Stimulated activated CD4-positive, alpha-beta T cell treated with anti-CD3 and anti-CD28 coated beads, Interleukin-2, amount 100 ng/mL, for 48 hours (primary cell): ENCODE measurements at places on chromosomes 4 and X.

DNA sequence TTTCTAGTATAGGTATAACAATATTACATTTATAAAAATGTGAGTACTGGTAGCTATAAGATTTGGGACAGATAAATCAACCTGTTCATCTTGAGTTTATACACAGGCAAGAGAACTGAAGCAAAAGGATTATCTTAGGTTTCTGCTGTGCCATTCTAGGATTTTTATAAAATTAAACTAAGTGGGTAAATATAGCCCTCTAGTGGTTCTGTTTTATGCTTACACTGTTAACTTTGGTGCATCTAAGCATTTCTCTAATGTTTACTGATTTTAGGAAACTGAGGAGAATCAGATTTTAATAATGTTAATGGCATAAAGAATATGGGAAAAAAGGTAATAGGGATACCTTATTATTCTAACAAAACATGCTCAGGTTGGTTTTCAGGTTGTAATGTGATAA, 1.1 kb upstream of the RRH start:
- DNase-seq: no peak

DNA sequence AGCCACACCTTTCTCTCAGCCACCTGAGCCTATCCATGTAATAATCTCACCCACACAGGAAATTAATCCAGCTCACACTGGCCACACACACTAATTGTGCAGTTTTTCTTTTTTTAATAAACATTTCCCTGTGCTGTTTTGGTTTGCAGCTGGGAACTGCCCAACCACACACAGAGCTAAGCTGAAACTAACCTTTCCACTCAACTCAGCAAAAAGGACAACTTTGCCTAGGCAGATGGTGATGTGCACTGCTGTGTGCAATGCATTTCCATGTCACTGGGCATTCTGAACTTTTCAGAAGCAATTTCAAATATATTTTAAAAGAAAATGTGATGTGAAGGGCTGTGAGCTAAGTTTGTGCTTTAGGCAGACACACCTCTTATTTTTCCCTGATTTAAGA, 70.0 kb upstream of the TLL1 start:
- DNase-seq: no peak

DNA sequence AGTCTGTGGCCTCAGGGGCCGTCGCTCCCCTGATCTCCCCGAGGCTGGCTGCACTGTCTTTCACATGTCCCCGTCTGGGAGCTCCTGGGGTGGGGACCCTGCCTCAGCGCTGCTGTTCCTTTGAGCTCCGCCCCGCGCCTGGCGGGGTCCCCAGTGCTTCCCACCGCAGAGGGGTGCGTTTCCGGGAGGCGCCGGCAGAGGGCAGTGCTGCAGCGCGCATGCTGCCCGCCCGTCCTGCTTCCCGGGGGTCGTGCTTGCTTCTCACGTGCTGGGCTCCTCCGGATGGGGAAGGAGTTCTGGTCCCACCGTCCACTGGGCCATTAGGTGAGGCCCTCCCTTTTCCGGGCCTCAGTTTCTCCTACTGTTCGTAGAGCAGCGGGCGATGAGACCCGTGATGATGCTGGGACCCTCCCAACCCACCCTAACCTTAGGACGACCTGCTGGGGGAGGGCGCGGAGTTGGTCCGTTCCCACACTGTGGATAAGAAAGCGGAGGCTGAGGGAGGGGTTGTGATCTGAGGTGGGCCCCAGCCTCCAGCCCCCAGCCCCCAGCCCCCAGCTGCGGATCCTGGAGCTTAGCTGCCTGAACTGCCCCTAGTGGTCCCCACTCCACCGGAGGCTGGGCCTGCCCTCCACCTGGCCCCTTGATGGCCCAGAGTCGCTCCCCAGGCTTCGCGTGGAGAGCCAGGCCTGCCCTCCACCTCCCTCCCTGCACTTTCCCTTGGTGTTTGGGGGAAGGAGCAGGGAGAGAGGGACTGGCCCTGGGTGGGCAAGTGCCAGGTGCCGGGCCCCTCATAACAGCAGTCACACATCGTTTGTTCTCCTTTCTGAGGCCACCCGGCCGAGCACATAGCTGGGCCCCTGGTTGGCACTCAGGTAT, 15.3 kb downstream of the CPZ start:
- DNase-seq: peak; percentile 63

DNA sequence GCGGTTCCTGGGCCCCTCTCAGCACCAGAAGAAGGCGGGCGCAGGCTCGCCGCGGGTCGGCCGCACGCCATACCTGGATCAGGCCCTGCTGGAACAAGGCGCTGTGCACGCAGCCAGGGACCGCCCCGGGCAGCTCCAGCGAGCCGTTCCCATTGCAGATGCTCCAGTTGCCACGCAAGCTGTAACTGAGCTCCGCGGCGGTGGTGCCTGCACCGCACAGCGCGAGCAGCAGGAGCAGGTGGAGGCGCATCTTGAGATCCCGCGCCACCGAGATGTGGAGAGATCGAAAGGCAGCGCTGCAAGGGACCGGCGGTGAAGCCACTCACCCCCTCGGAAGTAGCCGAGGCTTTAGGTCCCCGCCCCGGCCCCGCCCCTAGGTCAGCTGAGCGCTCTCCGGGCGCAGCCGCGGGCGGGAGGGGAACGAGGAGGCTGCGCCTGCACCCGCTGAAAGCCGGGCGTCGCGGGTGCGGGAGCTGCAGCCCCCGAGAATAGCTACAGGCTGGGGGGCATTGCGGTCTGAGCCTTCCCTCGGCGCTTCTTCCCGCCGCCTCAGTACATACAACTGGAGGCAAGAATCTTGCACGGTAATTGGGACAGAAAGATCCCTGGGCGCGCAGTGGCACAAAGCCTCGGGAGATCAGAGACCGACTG, at the start of gene MANBA:
MANBA (minus strand) TSS at position 324 of the 651 bp plus-strand sequence; CDS start at position 250, 74 bp downstream.
- peak; percentile 72 for DNase-seq
